Myocyte (in vitro differentiated cells): ENCODE measurements at places on chromosomes 1 and 21.

- no peak for DNase-seq
These were observed 1065.6 kb downstream of the PLA2G4A start for GRCh38 chr1:187894349-187894748.

GRCh38 chr1:15543589-15544568 lies 17.2 kb downstream of the DNAJC16 start:
- DNase-seq = no peak

- DNase-seq = no peak
These were observed 5.8 kb upstream of the CHI3L2 start for GRCh38 chr1:111221633-111222291.

DNA sequence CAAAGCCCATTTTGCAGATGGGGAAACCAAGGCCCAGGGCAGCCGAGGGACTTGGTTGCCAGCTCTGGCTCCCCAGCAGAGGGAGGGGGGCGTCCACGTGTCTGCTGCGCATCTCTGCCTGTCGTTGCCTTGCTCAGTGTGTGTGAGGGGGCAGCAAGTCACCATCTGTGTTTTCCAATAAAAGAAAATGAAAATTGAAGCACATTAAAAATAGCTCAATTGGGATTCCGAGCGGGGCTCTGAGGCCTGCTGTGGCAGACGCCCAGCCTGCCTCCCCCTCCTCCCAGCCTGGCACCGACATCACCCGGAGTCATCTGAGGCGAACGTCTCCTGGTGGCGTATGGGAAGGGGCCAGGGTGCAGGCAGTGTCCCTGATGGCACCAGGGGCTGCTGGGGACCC lies 51.2 kb downstream of the EPHB2 start:
- DNase-seq = no peak

DNA sequence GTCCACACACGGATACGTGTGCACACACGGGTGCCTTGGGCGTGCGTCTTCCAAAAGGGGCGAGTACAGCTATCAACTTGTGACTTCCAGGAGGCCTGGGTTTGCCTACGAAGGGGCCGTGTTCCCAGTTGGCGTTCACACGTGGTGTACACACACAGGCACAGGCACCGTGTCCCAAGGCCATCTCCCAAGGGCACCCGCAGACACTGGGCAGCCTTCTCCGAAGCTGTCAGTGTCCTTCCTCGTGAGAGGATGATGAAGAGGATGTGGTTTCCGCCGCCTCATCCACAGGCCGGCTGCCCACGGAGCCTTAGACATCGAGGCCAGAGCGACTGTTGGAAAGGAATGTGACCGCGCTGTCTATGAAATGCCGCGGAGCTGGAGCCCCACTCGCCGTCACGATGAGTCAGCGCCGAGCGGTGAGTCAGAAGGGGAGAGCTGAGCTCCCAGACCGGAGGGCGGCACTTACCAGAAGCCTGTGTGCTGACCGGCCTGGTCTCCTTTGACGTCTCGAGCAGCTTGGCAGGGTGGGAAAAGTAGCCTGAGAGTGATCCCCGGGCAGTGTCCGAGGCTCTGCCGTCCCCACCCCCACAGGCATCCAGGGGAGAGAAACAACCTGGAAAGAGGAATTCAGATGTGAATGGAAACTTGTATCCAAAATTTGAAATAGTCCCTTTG lies 141.4 kb upstream of the ARHGEF16 start:
- DNase-seq = peak; percentile 96

GRCh38 chr1:8155528-8156186 lies 129.5 kb upstream of the ERRFI1 start:
- DNase-seq = no peak

- DNase-seq = no peak
These were observed 45.8 kb upstream of the SAMSN1 start for GRCh38 chr21:14591882-14592281.

GRCh38 chr1:18288722-18289121 lies 181.1 kb downstream of the IGSF21 start:
- DNase-seq = no peak

DNA sequence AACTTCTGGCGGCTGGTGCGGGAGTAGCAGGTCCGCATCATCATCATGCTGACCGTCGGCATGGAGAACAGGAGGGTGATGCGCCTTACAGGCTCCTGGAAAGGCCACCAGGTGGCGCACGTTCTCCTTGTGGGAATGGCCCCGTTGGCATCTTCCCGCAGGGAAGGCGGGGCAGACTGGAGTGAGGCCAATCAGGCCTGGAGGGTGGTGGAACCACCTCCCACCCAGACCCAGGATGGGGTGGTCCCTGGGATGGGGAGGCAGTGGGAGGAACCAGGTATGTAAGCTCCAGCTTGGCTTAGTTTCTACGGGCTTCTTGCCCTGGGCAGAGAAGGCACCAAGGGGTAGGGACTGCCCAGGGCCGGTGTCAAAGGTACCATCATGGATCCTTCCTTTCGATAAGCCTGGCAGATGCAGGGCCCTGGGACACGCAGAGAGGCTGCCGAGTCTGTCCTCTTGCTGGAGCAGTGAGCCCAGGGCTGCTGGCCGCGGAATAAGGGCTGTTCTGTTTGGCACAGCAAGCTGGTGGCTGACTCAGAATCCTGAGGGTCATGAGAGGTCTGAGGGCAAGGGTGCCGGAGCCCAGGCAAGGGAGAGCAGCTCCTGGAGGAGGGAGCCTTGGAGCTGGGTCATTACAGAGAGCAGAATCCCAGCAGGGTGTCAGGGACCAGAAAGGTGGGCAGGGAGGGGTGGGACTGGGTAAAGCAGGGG lies 8.7 kb upstream of the LGR6 start:
- peak; percentile 87 for DNase-seq

- no peak for DNase-seq
These were observed 300.3 kb downstream of the ZP4 start for GRCh38 chr1:237590386-237590785.

DNA sequence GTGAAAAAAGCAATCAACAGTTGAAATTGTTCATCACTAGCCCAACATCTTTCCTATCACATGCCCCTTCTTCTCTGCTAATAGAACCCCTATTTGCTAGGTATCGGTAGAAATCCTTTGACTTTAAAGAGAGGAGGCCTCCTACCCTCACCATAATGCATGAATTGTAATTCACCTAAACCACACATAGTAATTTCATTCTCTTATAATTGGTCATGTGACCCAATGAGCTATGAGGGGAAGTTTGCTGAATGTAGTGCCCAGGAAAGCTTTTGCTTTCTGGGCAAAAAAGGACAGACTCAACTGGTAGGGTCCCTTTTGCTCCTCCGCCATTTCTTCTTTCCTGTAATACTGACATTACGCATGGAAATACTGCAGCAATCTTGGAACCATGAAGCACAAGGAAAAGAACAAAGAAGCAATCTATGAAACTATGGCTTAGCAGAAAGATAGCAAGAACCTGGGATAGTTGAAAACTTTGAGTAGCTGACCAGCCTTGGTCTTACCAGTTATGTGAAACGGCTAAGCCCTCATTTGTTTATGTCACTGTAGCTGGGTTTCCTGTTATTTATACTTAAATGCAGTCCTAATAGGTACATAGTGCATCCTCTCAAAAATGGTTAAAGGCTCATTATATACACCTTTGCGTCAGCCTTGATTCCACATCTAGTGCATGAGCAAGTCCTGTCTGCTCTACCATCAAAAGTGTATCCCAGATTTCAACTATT lies 10.2 kb upstream of the CHI3L2 start:
- no peak for DNase-seq

DNA sequence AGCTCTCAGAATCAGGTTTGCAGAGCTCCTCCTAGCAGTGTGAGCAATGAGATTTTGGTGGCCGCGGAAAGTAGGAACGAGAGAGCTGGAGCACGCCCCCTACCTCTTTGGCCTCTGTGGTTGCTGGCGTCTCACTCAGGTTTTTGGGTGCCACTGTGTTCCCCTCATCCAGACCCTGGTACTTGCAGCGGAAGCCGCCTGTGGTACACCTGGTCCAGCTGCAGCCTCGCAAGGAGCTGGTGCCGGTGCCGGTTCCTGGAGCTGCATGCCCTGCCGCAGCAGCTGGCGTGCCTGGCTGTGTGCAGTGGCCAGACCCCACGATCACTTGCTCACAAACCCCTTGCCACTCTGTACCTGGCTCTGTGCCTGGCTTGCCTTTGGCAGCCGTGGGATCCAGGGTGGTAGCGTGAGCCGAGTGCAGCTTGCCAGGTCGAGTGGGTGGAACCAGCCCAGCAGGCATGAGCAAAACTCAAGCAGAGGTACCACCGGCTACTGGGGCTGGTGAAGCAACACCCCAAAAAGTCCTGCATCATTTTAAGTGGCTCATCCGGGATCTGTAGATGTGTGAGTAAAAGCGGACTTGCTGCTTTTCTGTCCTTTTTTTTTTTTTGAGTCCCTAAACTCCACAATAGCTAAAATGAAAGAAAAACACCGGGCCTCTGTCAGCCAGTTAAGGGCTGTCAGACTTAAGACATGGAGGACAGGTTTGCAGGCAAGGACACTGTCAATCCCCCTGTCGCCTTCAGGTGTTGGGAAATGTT lies 844.9 kb downstream of the KCNT2 start:
- no peak for DNase-seq

DNA sequence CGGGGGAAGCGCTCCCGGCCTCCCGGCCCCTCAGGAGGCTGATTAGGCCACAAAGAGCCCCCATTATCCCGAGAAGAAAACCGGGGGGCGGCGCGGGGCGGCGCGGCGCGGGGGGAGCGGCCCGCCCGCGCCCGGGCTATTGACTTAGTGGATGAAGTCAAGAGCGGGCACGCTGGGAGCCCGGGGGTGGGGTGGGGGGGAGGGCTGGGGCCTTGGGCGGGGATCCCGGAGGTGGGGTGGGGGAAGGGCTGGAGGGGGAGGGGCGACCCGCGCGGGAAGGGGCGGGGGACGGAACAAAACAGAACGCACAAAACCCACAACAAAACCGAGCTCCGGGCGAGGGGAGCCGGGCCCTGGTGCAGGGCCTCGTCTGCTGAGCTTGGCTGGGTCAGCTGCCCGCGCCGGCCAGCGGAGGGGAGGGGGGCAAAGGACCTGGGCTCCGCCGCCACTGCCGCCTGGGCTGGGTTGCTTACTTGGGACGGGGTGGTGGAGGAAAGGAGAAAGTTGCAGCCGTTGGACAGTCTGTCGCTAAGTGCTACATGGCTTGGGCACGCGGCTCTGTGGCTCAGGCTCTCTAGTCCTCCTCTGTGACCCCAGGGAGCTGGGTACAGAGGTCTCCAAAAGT lies 16.3 kb downstream of the PAX7 start:
- no peak for DNase-seq

GRCh38 chr1:10456661-10457060 lies 6.8 kb downstream of the CORT start:
- peak; percentile 56 for DNase-seq

DNA sequence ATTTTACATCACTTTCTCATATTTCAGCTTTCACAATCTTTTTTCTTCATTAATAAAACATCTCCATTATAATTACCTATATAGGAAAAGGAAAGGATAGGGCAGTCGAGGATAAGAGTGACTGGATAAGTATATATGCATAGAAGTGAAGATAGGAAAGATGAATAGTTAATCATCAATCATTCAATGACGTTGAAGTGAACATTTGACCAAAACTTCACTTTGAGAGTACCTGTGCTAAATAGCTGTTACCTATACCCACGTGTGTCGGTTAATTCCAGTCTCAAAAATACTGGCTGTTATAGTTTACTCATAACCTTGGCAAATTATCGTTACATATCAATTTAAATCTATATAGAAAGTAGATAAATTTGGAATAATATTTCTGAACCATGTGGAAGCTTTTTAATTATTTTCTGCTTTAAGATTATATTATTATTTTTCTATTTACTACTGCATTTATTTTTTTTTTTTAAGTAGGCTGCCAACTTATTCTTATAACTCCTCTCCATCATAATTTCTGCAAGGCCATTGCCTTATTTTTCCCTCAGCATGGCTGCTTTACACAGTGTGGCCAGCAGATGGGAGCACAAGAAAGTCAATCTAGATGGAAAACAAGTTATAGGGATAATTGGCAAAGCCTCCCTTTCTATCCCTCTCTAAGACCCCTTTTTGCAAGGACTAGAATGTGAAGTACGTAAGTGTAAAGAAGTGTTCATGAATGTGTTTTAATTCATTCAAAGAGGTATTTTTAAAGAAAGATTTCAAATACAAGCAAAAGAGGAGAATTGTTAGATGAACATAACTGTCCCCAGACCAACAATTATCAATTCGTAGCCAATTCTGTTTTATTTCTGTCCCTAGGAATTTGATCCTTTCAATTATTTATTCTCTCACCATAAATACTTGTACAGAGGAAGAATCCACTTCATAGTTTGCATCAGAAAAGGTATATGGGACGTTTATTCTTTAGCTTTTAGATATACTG lies 290.4 kb downstream of the KCNT2 start:
- DNase-seq = peak; percentile 63

- peak; percentile 4 for DNase-seq
These were observed 2.7 kb downstream of the SERPINC1 start for GRCh38 chr1:173914366-173914871.

- DNase-seq = peak; percentile 21
These were observed 28.0 kb upstream of the LRRN2 start for GRCh38 chr1:204713541-204713940.

GRCh38 chr1:14140831-14141401 lies 440.9 kb downstream of the PRDM2 start:
- DNase-seq = peak; percentile 1

- peak; percentile 44 for DNase-seq
These were observed 63.2 kb downstream of the SSBP3 start for GRCh38 chr1:54342742-54343687.

DNA sequence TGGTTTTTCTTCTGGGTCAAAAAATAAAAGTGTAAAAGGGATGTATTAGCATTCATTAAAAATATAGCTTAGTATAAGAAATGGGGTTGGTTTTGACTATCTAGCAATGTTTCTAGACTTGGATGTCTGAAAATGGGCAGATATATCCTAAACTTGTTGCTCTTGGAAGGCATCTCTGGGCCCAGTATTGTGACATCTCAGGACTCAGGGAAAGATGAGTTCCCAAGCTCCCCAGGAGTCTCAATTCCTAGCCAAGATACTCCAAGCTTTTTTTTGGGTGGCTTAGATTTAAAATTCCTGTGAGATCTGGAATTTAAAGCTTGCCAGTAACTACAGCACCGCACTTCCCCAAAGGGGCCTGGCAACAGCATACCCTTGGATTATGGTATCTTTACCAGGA lies 11.5 kb upstream of the HSD17B7 start:
- DNase-seq = no peak

DNA sequence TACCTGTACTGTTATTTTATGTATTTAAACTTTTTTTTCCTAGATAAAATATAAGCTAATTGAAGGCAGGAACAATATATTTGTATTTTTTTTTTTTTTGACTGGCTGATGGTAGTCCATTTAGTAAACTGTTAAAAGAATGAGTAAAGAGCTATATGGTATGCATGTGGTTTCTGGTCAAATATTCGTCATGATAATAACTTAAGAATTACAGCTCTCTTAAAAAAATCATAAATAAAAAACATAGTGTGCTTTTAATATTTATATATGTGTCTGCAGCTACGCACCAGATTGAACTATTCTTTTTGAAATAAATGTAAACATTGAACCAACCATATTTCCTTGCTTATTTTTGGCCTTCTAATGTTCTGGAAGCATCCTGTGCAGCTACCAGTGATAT lies 272.3 kb upstream of the C1orf105 start:
- no peak for DNase-seq

- no peak for DNase-seq
These were observed 320.8 kb upstream of the USP25 start for GRCh38 chr21:15409031-15409430.
